Kidney glomerular epithelial cell (primary cell): ENCODE measurements at places on chromosomes 2 and 18.
A peak's percentile ranks its signal among the peaks of the same experiment; 100 is the strongest.

GRCh38 chr2:7048762-7049294, 131.6 kb downstream of the RNF144A start:
- DNase-seq, result no peak

DNA sequence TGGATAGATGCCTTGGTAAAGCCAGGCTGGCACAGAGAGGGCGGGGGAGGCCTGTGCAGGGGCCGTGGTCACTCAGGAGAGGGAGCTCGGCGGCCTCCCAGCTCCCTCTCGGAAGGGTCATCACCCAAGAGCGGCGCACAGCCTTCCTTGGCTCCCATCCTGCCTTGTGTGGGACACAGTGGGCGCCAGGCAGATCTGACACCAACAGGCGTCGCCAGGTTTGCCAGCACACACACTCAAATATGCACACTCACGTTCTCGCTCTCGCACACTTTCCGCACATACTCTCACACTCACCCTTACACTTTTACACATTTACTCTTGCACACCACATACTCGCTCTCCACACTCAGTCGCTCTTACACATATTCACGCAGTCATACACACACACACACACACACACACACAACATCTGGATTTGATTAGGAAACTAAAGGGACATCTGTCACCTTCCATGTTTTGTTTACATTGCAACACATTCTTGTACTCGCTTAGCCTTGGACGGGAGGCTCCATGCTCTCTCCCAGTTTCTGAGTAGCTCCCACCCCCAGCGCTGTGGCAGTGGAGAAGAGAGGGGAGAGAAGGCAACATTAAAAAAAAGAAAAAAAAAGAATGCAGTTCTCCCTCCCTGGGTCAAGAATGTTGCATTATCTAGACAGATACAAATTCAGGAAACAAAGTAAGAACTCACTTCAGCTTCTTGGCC, 10.5 kb downstream of the CHMP1B start:
- DNase-seq, result no peak

- DNase-seq, result no peak
Measured at GRCh38 chr2:213085538-213085937, 65.9 kb downstream of the IKZF2 start.

- DNase-seq, result no peak
Measured at GRCh38 chr2:74051504-74051903, 66.8 kb downstream of the TET3 start.

- no peak for DNase-seq
Measured at GRCh38 chr2:98485453-98485755, 40.7 kb downstream of the INPP4A start.

- DNase-seq, result no peak
Measured at GRCh38 chr18:10074728-10075127, 160.9 kb downstream of the VAPA start.

DNA sequence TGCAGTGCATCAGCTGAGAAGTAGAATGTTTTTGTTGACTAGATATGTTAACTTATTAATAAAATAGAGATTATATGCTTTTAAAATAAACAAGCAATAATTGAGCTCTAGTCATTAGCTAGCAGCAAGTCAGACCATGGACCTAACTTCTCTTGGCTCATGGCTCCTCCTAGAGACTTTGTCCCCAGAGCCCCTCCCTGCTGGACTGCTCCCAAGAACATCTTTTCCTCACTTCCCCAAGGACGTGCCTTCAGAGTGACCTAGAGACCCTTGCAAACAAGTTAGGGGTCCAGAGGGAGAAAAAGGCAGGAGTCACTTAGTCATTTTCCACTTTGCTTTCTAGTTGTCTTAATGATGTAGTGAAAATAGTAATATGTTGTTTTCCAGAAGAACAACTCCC, 312.5 kb upstream of the NRP2 start:
- DNase-seq, result no peak

DNA sequence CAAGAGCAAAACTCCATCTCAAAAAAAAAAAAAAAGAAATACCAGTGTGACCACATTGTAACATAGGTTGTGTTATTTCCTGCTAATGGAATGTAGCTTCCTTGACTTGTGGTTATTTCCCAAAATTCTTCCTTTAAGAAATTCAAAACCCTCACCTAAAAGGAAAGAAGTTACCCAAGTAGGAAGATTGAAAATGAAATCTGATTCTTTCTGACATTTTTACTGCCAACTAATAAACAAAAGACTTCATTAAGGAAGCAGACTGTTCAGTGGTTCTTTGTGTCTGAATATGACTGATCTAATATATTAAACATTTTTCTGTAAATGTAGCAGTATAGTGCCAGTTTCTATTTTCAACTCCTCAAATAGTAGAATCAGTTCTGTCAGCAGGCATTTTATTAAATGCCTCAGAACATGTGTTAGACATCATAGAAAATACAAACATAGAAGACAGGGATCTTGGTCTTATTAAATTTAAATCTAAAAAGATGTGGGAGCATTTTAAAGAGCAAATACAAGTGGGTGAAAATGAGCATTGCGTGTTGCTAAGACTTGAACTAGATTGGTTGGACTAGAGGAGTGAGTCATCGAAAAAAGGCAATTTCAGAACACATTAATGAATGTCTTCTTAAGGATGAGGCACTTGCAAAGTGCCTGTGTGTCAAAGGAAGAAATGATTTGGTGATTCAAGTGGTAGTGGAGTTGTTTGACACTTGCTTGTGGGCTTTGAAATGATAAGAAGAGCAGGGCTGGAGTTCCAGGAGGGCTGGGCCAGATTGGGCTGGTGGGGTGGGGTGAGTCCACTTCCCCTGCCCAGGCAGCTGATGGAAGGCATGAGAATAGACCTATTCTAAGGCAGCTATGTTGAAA, 53.4 kb downstream of the PKP4 start:
- DNase-seq, result no peak

- peak; percentile 66 for DNase-seq
Measured at GRCh38 chr2:96148410-96149217, 3.4 kb upstream of the DUSP2 start.

GRCh38 chr2:232588680-232589585, 38.4 kb downstream of the EIF4E2 start:
- peak; percentile 25 for DNase-seq

- no peak for DNase-seq
Measured at GRCh38 chr2:8522687-8523086, 159.2 kb upstream of the ID2 start.

DNA sequence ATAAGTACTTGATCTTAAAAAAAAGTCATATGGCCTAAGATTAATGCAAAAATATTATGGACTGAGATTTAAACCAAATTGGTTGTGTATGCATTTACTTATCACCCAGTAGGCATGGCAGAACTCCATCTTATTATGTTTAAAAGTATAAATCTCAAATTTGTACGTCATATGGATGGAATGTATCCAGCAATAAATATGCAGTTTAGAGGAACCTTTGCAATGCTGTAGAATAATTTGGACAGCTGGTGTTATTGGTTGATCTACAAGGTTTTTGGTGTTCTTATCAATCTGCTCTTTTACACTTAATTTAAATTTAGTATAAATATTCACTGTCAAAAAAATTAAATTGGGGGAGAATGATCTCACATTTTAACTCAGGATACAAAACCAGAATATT, 640.2 kb downstream of the SATB2 start:
- no peak for DNase-seq

GRCh38 chr18:36152781-36153180, 23.1 kb downstream of the ELP2 start:
- no peak for DNase-seq

- no peak for DNase-seq
Measured at GRCh38 chr2:30956995-30957394, 149.7 kb upstream of the CAPN13 start.

- DNase-seq, result no peak
Measured at GRCh38 chr2:95372216-95372829, 30.2 kb upstream of the FAHD2A start.

DNA sequence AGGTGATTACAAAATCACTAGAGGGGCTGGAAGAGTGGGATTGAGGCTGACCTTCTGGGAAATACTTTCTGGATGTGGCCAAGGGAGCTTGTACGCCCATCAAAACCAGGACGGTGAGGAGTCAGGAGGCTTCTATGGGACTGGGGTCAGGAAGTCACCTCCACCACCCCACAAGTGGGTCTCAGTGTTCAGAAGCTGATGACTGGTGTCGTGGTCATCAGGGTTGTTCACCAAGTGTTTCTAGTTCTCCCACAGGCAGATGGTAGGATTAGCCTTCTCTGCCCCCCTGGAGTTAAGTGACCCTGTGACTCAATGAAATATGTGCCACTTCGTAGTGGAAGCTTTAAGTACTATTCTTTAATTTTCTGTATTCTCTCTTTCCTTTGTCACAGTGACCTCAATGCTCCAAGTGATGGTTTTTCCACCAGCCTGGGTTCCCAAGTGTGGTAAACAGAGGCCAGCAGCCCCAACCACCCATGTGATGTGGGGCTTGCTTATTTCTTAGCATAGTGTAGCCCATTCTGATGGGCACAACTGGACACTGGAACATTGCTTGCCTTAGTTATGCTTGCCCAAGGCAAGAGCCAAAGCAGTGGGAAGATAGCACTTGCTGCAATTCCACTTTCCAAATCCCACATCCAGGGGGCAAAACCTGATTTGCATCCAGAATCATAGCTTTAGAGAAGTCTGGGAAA, 258.8 kb downstream of the CYP26B1 start:
- no peak for DNase-seq

DNA sequence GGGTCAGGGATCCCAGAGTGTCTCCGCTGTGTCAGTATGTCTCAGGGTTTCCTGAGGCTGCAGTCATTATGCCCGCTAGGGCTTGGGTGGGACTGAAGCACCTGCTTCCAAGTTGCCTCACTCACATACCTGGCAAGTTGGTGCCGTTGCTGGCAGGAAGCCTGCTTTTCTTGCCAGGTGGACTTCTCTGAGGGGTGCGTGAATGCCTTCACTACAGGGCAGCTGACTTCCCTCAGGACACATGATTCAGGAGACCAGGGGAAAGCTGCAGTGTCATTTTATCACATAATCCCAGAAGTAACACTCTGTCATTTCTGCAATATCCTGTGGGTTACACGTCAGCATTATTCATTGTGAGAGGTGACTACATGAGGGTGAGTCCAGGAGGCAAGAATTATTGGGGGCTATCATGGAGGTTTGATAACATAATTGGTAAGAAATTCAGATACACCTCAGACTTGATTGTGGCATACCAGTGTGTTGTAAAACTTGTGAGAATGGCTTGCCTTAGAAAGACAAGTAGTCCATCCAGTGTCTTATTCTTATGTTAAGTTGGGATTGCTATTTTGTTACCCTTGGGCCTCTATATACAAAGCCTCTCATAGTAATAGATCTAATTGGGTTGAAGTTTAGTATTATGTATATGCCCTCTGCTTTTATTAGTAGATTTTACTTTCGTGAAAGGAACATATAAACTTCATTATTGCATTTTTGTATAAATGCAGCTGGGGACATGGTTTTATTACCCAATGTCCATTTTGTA, 44.1 kb downstream of the NEDD4L start:
- no peak for DNase-seq

GRCh38 chr2:25570161-25570845, 103.1 kb downstream of the DTNB start:
- peak; percentile 19 for DNase-seq

DNA sequence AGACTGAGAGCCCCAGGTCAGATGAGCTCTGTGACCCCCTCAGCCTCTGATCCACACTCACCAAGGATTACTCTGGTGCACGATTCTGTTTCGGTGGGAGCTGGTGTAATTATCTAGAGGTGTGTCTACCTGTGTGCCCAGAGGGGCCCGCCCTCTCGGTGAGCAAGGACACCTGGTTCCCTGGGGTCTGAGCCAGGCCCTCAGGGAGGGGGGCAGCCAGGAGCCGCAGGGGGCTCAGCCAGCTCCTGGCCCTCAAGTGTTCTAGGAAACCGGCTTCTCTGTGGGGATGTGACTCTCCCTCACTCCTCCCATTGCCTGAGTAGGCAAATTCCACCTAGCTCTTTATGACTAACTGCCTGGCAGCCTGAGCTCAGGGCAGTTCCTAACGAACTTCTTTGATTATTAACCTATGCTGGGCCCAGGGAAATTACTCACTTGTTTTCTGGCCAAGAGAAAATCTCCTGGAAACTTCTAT, 17.4 kb downstream of the AGAP1 start:
- DNase-seq, result peak; percentile 97

- no peak for DNase-seq
Measured at GRCh38 chr2:86413296-86414094, 27.7 kb upstream of the KDM3A start.

DNA sequence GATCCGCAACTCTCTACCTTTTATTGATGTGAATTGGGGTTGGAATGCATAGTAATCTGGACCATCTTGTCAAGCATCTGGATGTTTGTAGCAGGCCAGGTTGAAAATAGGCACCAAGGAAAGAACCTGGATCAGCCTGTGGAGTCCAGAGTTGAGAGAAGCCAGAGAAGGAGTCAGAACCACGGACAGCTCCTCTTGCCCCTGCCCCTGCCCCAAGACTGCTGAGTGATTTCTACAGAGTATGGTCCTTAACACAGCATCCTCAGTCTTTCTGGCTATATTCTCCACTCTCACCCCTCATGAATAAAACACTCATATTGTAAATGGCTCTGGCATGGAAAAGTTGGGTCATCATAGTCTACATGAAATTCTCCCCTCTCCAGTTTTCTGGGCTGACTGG, 154.6 kb downstream of the LOXHD1 start:
- DNase-seq, result no peak

- DNase-seq, result no peak
Measured at GRCh38 chr18:7817575-7818230, 250.6 kb downstream of the PTPRM start.

DNA sequence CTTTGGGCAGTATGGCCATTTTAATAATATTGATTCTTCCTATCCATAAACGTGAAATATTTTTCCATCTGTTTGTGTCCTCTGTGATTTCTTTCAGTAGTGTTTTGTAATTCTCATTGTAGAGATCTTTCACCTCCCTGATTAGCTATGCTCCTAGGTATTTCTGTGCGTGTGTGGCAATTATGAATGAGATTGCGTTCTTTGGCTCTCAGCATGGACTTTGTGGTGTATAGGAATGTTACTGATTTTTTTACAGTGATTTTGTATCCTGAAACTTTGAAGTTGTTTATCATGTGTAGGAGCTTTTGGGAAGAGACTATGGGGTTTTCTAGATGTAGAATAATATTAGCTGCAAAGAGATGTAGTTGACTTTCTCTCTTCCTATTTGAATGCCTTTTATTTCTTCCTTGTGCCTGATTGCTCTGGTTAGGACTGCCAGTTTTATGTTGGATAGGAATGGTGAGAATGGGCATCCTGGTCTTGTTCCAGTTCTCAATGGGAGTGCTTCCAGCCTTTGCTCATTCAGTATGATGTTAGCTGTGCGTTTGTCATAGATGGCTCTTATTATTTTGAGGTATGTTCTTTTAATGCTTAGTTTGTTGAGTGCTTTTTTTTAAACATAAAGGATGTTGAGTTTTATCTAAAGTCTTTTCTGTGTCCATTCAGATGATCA, 27.0 kb upstream of the THUMPD2 start:
- DNase-seq, result no peak
